NCI-H2107 (cell line): ENCODE measurements at places on chromosomes 13 and 19.

- no peak for DNase-seq
Measured at GRCh38 chr13:75423946-75424345, 58.0 kb downstream of the TBC1D4 start.

DNA sequence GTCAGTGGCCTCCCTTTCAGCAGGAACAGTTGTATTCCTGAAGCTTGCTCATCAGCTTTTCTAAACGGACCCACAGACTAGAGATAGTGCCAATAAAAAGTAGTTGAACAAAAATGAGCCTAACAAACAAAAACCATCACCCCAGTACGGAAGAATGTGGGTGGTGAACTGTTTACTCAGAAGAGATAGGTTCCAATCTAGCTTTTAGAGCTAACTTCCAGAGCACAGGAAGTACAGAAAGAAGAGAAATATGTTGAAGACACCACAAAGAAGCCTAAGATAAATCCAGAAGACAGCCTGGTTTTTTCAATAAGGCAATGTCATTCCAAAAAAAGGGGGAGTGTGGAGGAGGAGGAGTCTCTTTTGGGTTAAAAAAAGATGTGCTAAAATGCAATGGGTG is 2.8 kb upstream of the LMO7 start:
- no peak for DNase-seq

GRCh38 chr19:3333662-3334061 is 32.7 kb upstream of the NFIC start:
- no peak for DNase-seq

DNA sequence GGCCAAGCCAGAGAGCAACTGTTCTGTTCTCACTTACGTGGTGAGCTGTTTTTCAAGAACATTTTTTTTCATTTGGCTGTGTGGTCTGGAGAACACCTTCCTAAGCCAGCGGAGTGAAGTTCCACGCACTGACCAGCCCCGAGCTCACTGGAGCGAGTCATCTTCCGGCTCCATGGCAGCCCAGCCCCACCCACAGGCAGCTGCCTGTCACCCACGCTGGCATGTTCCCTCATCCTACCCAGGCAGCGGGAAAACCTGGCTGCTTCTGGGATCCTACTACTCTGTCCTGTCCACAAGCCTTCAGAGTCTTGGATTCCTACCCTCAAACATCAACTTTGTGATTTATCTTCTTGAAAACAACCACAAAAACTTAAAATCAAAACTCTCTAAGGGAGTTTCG is 76.2 kb downstream of the GGACT start:
- no peak for DNase-seq

DNA sequence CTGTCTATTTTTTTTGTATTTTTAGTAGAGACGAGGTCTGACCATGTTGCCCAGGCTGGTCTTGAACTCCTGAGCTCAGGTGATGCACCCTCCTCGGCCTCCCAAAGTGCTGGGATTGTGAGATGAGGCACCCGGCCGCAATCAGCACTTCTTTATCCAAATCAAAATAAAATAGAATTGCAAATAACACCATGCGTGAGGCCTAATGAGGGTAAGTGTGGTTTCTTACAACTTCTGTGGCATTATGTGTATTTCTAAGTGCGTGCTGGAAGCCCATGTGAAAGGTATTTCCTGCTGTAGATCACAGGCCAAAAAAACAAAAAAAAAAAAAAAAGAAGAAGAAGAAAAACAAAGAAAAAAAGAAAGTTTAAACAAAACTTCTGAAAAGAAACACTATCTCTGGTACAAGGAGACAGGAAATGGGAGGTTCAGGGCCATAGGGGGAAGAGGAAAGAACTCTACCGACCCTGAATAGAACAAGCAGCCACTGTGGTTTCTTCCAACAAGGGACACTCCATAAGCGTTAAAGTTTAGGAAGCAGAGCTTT is 3.0 kb upstream of the GRAMD1A start:
- DNase-seq, result no peak

GRCh38 chr13:50387051-50387581 is 371.9 kb downstream of the KCNRG start:
- peak; percentile 47 for DNase-seq

DNA sequence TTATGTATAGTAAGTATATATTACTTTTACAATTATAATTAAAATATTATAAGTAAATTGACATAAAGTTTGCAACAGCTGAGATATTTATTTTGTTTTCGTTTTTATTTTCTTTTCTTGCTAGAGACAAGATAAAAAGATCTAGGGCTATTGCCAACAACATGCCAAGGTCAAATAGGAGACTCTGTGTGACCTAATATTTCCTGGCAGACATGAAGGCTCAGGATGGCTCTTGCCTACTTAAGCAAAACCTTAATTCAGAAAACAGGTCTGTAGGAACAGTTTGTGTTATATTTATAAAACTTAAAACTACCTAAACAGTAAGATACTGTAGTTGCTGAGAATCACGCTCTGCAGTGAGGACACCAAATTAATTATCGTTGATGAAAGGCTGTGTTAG is 145.2 kb downstream of the RFC3 start:
- DNase-seq, result no peak

DNA sequence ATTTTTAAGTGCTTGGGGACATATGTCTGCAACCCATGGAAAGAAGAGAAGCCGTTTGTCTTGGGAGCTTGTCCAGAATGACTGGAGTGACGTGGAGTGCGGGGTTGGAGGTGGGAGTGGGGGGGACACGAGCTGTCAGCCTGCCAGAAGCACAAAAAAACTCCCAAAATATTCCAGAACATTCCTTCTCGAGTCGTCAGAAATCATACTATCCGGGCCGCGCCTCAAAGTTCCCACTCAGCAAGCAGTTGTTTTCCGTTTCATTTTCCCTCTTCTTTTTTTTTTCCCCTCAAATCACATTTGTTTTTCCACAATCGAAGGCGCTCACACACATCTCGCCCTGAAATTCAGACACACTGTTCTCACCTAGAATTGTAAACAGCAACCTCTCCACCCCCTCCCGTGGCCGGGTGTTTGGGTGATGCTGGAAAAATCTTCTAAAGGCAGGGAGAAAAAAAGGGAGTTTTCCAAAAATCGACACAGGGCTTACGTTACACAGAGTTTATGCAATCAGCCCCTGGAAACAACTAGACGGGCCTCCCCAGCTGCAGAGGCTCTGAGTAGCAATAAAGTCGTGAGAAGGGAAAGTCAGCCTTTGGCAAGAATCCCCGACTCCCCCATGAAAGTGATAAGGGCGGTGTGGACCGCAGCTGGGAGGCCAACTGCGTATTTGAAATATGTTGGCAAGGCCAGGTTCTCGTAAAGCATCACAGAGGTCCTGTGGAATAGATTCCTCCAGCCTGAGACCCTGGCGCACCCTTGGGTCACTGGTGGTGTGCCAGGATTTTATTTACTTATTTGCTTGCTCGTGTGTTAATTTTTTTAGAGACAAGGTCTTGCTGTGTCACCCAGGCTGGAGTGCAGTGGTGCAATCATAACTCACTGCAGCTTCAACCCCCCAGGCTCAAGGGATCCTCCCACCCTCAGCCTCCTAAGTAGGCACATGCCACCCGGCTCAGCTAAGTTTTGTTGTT is 31.2 kb upstream of the KLF2 start:
- no peak for DNase-seq

DNA sequence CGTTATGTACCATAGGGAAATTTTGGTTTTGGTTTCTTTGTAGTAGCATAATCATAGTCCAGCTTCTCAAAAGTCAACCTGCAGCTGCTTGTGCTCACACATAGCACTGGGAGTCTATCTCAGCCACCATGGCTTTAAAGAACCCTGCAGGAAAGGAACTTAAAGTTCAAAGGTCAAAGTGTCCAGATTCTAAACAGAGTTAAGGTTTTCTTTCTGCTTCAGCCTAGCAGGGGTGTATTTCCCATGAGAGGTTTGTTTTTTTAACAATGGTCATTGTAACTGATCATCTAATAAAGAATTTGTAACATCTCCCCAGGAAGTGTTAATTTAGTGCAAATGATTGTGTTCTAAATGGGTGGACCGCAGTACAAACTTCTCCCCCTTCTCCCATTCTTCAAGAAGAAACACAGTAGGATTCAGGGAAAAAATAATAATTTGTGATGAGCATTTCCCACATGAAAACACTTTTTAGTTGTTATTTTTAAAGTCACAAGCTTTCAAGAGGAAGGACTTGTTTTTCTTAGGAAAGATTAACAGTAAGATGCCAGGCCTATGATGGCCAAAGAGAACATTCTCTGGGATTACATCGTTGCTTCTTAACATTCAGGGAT is 168.0 kb downstream of the EFNB2 start:
- no peak for DNase-seq

DNA sequence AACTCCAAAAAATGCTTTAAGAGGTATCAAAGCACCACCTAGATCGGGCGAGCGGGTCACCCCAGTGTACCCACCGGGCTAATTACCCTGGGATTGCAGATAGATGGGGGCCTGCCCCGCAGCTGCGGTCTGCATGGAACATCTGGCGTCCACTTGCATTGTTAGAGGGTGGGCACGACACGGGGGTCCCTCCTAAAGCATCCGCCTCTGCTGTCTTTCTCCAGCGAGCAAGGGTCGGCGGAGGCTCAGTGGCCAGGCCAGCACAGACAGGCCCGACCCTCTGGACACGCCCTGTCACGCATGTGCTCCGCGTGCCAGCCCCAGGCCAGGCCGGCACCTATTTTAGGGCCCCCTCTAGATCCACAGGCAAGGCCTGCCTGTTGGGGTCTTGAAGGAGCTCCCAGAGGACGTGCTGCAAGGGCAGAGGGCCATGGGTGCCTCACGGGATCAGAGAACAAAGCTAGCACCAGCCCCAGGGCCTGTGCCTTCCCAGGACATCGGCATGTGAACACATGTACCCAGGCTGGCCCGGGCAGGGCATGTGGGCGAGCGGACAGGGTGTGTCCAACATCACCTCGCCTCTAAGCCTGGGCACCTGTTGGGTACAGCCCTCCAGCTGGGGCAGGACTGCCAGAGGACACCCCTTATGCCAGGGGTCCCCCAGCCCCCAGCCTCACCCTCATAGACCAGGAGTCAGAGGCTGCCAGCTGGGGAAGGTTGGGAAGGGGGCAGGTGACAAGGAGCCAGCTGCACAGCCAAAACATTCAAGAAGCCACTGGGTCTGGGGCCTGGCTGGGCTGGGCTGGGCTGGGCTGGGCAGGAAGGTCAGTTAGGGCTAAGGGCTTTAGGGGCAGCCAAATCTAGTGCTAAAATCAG is 35.6 kb upstream of the NANOS3 start:
- DNase-seq, result no peak

DNA sequence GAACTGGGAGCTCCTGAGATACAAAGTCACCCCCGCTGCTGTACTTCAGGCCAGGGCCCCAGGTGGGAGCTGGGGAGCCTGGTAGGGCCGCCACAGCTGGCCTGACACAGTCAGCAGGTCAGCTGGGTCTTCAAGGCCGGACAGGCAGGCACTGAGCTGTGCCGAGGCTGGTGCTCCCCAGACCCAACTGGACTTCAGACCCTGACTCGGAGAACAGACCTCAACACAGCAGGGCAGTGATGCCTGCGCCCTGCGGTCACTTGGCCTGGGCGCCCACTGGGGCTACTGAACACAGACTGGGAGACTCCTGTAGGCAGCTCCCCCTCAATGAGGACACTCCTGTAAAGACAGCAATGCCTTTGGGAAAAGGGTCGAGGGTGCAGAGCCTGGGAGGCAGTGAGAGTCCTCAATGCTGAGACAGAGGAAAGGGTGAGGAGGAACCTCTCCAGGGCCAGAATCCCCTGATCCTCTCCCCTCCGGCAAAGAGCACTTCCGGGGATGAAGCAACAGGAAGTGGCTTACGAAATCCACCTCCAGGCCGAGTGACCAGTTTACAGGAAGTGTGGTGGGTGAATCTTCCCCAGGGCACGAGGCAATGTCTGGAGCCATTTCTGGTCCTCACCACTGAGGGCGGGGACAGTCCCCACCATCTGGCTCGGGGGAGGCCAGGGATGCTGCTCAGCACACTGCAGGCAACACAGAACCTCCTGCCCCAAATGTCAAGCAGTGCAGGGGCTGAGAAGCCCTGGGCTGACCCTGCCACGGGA is 40.8 kb upstream of the ISYNA1 start:
- DNase-seq, result no peak
